Activated CD4-positive, alpha-beta memory T cell treated with anti-CD3 and anti-CD28 coated beads for 36 hours (primary cell): ENCODE measurements at places on chromosomes 16 and 17. TPM values are rescaled to one million over a fixed set of nuclear protein-coding genes. Genes with fewer than 3 reads are reported as not detected.

Gene CCL16
- total RNA-seq = not detected

Gene WNT9B
- not detected for total RNA-seq

Gene NPIPA2
- 4.8 TPM for total RNA-seq

Gene GRIN2A
- not detected for total RNA-seq

Gene AOC2
- total RNA-seq = 1.7 TPM

Gene ACSM3
- 13.8 TPM for total RNA-seq

Gene EIF3C
- total RNA-seq = 795 TPM

Gene FAM20A
- total RNA-seq = not detected

Gene ASIC2
- not detected for total RNA-seq

Gene HASPIN
- 22.0 TPM for total RNA-seq

Gene MYH8
- not detected for total RNA-seq

Gene CACNA1H
- total RNA-seq = 0.61 TPM

Gene TBC1D24
- 12.2 TPM for total RNA-seq
